CD4-positive, CD25-positive, alpha-beta regulatory T cell (primary cell): ENCODE measurements at places on chromosomes 3 and 15. TPM values are rescaled to one million over a fixed set of nuclear protein-coding genes. Genes with fewer than 3 reads are reported as not detected.

The ITIH1 gene
- not detected for total RNA-seq

The DNASE1L3 gene
- total RNA-seq, result not detected

The CPN2 gene
- total RNA-seq, result not detected

The UROC1 gene
- total RNA-seq, result not detected

The RGMA gene
- 0.49 TPM for total RNA-seq

The POLG gene
- 157 TPM for total RNA-seq

The DNAJB8 gene
- total RNA-seq, result not detected

The SLC27A2 gene
- 1.2 TPM for total RNA-seq

The FILIP1L gene
- total RNA-seq, result 0.37 TPM

The BCHE gene
- total RNA-seq, result not detected

The ATP13A5 gene
- not detected for total RNA-seq

The CLCN2 gene
- 4.7 TPM for total RNA-seq

The TEX55 gene
- not detected for total RNA-seq

The GUCA1C gene
- total RNA-seq, result not detected

The TNNC1 gene
- total RNA-seq, result 3.9 TPM

The TLR9 gene
- 0.27 TPM for total RNA-seq

The PRSS50 gene
- not detected for total RNA-seq

The LTK gene
- total RNA-seq, result 2.0 TPM

The CIP2A gene
- total RNA-seq, result 6.3 TPM

The EXD1 gene
- not detected for total RNA-seq

The RPL4 gene
- total RNA-seq, result 2,089 TPM
